ENCODE measurements at places on chromosomes 11 and 22. TPM values are rescaled to one million over a fixed set of nuclear protein-coding genes. Genes with fewer than 3 reads are reported as not detected.

The TMEM121B gene
- total RNA-seq: 0.20 TPM

The CDKN1C gene
- total RNA-seq: 36.2 TPM

DNA sequence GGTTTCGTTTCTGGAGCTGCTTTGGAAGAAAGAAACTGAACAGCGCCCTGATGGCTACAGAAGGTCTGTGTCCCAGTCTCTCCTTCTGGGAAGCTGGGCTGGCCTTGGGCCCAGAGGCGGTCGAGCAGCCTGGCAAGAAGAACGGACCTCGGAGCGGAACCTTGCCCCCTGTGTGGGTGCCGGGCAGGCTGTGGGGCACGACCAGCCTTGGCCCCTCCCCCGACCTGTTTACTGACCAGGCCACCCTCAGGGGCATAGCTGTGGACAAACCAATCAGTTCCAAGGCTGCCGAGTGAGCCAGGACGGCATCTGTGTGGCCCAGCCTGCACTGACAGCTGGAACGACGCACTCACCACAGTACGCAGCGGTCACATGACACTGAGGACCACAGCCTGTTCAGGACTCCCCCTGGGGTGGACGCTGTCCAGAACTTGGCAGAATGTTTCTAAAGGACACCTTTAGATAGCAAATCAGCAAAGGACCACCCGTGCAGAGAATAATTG is 7.2 kb downstream of the PIM3 start:
- peaks cover 37% of the 10 kb centered on the region for H3K4me1 ChIP-seq
- peak overlapping the region; percentile 95 for H3K27ac ChIP-seq
- no peaks in the 10 kb centered on the region for H3K27me3 ChIP-seq
- H3K4me3 ChIP-seq: peak overlapping the region; percentile 9
- peak; percentile 30 for DNase-seq

DNA sequence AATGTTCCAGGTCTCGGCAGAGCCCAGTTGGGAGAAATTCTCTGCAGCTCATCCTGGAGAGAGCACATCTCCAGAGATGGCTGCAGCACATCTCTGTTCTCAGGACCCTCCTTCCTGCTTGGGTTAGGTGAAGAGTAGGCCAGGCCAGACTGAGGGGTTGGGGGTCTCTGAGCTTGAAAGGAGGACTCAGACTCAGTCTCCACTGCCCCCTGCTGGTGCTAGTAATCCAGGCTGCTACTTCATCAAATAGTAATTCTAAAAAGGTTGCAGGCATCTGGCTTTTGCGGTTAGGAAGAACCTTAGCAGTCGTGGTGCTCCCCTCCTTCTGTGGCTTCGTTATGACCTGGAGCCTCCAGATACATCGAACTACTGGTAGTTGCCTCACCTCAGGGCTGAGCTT is 9.7 kb downstream of the TUB start:
- no peaks in the 10 kb centered on the region for H3K27me3 ChIP-seq
- no peak overlapping the region for H3K27ac ChIP-seq
- H3K4me3 ChIP-seq: no peak overlapping the region

- H3K27me3 ChIP-seq: peaks cover 13% of the 10 kb centered on the region
- no peaks in the 10 kb centered on the region for H3K36me3 ChIP-seq
- no peaks in the 10 kb centered on the region for H3K4me1 ChIP-seq
- H3K27ac ChIP-seq: no peak overlapping the region
- no peak for DNase-seq
Measured at GRCh38 chr11:124934862-124935547, 842 bp downstream of the HEPACAM start.

GRCh38 chr22:24009227-24010017 is 1.7 kb upstream of the CABIN1 start:
- no peaks in the 10 kb centered on the region for H3K36me3 ChIP-seq
- H3K27me3 ChIP-seq: no peaks in the 10 kb centered on the region
- no peak overlapping the region for H3K4me3 ChIP-seq
- peaks cover 11% of the 10 kb centered on the region for H3K4me1 ChIP-seq

DNA sequence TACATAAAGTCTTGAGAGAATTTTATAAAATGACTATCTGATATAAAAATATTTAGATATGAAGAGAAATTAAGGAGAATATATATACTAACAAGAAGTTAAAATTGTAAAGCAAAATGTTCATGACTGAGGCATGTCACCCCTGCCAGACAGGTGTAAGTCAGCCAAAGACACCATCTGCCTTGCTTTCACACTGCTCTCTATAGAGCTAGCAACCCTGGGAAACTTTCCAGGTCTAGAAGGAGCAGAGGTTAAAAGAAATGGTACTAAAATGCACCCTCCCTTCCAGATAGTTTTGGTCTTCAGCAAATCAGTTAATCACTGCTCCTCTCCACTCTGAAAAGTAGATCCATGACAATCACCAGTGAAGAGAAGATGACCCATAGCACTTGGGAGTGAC is 16.5 kb downstream of the PPP2R1B start:
- no peak overlapping the region for H3K27ac ChIP-seq
- DNase-seq: no peak
- no peak overlapping the region for H3K4me3 ChIP-seq
- no peaks in the 10 kb centered on the region for H3K36me3 ChIP-seq
- no peaks in the 10 kb centered on the region for H3K27me3 ChIP-seq

- H3K4me3 ChIP-seq: no peak overlapping the region
- no peaks in the 10 kb centered on the region for H3K36me3 ChIP-seq
- H3K27me3 ChIP-seq: no peaks in the 10 kb centered on the region
- H3K4me1 ChIP-seq: no peaks in the 10 kb centered on the region
- no peak overlapping the region for H3K27ac ChIP-seq
- DNase-seq: no peak
Measured at GRCh38 chr11:134346976-134347350, 15.2 kb downstream of the GLB1L2 start.

DNA sequence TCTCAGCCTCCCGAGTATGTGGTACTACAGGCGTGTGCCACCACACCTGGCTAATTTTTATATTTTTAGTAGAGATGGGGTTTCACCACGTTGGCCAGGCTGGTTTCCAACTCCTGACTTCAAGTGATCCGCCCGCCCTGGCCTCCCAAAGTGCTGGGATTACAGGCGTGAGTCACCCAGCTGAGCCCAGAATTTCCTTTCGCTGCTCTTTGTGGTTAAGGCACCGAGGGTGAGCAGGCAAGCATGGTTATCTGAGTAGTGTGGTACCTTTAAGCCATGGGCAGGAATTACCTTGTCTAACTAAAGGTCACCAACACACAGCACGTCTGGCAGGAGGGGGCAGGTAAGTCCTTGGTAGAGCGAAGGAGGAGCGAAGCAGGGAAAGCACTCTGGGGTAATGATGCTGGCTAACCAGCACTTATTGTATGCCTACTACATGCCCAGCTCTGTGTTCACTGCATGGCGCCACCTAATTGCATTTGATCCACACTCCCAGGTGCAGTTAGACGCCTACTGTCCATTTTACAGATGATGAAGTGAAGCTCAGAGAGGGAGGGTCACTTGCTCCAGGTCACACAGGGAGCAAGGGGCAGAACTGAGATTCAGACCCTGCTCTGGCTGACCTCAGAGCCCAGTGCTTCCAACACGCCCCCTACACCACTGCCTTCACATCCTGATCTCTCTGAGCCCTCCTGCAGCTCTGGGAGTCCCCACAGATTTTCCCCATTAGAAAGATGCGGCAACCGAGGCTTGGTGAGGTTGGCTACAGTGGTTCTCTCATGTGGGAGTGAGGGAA is 45.7 kb downstream of the TRIOBP start:
- H3K36me3 ChIP-seq: no peaks in the 10 kb centered on the region
- peak overlapping the region; percentile 57 for H3K27ac ChIP-seq
- H3K4me1 ChIP-seq: peaks cover 42% of the 10 kb centered on the region
- DNase-seq: no peak
- no peaks in the 10 kb centered on the region for H3K27me3 ChIP-seq
- no peak overlapping the region for H3K4me3 ChIP-seq

- H3K27me3 ChIP-seq: no peaks in the 10 kb centered on the region
- H3K36me3 ChIP-seq: peaks cover 1% of the 10 kb centered on the region
- H3K27ac ChIP-seq: peak overlapping the region; percentile 95
- peaks cover 17% of the 10 kb centered on the region for H3K4me1 ChIP-seq
Measured at GRCh38 chr11:125626288-125626950, 1.5 kb downstream of the CHEK1 start.

- no peak overlapping the region for H3K27ac ChIP-seq
- no peaks in the 10 kb centered on the region for H3K27me3 ChIP-seq
- no peaks in the 10 kb centered on the region for H3K36me3 ChIP-seq
- no peak overlapping the region for H3K4me3 ChIP-seq
Measured at GRCh38 chr11:113568566-113568965, 93.4 kb upstream of the DRD2 start.

DNA sequence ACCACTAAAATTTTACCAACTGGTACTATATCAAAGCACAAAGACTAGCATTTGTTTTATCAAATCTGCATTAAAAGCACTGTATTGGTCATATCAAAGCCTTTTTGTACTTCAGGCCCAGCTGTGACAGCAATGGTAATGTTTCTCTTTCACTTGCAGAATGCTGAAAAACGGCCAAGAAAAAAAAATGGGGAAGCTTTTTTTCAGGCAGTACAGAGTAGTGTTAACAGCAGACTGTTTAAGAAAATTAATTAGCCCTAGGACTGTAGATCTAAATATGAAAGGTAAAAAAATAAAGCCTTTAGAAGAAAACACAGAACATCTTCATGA is 33.3 kb downstream of the DENND5A start:
- no peaks in the 10 kb centered on the region for H3K36me3 ChIP-seq
- H3K4me3 ChIP-seq: no peak overlapping the region
- H3K27ac ChIP-seq: peak overlapping the region; percentile 47
- DNase-seq: no peak
- H3K27me3 ChIP-seq: no peaks in the 10 kb centered on the region

GRCh38 chr22:37641561-37641949 is 2.1 kb downstream of the SH3BP1 start:
- peaks cover 39% of the 10 kb centered on the region for H3K4me1 ChIP-seq
- no peaks in the 10 kb centered on the region for H3K36me3 ChIP-seq
- H3K27ac ChIP-seq: peak overlapping the region; percentile 90
- H3K27me3 ChIP-seq: no peaks in the 10 kb centered on the region
- H3K4me3 ChIP-seq: peak overlapping the region; percentile 76
